Umbilical cord (tissue), 2 donors: ENCODE measurements at places on chromosomes 12 and 14.

- no peak for DNase-seq
These were observed 85.1 kb downstream of the PITPNM2 start for GRCh38 chr12:123065676-123066383.

DNA sequence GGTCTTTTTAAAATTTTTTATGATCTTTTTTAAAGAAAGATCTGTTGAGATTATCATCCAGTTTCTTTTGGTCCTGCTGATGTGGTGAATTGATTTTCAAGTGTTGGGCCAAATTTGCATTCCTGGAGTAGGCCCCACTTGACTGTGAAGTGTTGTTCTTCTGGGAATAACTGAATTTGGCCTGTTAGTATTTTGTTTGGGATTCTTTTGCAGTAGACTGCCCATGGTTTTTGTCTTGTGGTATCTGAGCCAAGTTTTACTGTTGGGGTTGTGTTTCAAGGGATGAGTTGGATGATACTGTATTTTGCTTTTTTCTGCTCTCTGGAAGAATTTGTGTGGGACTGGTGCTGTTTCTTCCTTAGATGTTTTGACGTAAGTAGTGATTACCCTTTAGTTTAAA lies 4.0 kb upstream of the SYCP3 start:
- DNase-seq: no peak

DNA sequence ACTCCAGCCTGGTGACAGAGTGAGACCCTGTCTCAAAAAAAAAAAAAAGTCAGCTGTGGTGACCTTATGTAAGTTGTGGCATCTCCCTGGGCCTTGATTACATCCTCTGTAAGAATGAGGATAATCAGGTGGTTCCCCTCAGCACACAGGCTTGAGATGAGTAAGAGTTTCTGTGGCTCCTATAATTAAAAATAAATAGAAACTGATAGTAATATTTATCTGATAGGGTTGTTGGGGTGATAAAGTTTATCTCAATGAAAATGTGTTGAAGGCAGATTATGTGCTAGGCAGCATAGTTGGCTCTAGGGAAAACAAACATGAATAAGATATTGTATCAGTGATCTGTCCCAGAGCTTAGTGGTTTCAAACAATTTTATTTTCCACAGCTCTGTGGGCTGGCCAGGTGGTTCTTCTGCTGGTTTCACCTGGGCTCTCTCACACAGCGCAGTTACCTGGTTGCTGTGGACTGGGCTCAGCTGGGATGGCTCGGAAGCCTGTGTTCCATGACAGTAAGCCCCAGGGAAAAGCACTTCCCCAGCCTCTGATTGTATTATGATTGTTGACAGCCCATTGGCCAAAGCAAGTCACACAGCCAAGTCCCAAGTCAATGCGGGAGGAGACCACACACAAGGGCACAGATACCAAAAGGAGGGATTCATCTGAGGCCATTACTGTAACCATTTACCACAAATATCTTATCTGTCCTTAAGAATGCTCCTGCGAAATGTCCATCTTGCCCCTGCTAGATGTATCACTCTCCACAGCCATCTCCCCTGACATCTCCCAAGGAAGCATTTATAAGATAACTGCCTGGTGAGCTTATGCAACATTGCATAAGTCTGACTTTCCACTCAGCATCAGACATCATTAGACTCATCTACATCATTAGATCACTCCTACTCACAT lies 151.7 kb downstream of the NUAK1 start:
- DNase-seq: no peak

DNA sequence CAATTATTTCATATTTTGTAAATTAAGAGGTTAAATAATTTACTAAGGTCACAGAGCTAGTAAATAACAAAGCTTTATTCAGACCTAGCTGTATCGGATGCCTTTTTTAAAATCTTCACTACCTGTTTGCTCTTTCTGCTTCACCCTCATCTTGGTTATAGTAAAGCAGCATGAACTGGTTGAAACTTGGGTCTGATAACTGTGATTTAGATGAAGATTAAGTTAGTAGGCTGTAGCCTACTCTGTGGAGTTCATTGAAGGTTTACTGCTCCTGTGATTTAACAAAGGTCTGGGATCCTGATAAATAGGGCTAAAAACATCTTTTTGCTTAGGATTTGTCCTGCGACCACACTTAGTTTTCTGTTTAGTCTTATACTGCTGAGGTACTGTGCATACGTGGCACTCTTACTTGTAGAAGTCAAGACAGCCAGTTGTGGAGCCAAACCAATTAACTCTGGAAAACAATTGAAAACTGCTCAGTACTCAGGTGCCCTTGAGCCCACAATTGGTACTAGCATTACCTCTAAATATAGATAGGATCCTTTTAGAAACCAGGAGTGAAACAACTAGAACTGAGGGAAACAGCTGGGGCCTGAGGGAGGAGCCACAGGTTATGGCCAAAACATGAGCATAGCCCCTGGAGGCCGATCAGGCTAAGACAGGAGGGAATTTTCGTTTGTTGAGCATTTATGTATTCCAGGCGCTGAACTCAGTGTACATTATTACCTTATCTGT lies 2.3 kb downstream of the SPATS2 start:
- DNase-seq: no peak

- DNase-seq: no peak
These were observed 193.9 kb downstream of the FUT8 start for GRCh38 chr14:65606460-65606859.

- no peak for DNase-seq
These were observed 50.5 kb downstream of the PLXNC1 start for GRCh38 chr12:94198872-94199271.

- no peak for DNase-seq
These were observed 8.6 kb downstream of the TECPR2 start for GRCh38 chr14:102371361-102371760.

DNA sequence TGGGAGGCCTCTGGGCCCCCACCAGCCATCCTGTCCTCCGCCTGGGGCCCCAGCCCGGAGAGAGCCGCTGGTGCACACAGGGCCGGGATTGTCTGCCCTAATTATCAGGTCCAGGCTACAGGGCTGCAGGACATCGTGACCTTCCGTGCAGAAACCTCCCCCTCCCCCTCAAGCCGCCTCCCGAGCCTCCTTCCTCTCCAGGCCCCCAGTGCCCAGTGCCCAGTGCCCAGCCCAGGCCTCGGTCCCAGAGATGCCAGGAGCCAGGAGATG lies 729 bp upstream of the GAPDH start:
- DNase-seq: no peak

DNA sequence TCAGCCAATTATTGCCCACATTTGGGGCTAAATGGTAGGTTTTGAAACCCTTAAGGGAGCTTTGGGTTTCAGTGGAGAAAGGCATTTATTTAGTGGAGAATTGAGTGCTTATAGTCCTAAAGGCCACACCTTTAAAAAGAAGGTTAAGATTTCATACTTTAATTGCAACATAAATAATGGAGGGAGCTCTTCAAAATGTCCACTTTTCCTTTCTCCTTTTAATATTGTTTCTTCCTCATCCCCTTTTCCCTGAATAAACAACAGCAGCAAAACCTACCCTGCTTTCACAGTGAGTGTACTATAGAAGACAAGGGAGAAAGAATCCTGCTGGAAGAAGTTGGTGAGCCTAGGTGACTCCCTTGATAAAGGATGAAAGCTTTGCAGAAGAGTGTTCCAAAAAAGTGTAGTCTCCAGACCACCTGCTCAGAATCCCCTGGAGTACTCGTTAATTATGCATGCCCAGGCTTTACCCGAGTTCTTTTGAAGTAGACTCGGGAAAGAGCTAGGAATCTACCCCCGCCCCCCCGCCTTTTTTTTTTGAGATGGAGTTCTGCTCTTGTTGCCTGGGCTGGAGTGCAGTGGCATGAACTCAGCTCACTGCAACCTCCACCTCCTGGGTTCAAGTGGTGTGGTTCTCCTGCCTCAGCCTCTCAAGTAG lies 11.5 kb upstream of the EID3 start:
- no peak for DNase-seq

- DNase-seq: peak; percentile 60
These were observed 3.0 kb downstream of the FOXJ2 start for GRCh38 chr12:8035440-8036010.

DNA sequence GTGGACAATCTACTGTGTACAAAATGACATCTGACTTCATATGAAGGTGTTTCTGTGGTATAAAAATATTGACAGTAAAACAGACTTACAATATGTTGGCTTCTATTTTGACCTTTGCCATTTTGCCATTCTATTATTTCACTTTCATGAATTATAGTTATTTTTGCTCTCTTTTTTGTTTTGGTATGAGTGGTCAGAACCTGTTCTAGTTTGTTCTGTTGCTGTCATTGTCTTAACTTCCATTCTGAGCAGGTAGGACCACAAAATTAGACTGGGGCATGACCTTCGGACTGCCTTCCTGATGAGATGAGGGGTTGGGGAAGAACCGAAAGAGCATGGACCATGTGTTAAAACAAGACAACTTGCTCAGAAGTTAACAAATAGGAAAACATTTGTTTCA lies 36.5 kb upstream of the IFNG-AS1 start:
- DNase-seq: no peak

- no peak for DNase-seq
These were observed 13.2 kb downstream of the RTRAF start for GRCh38 chr14:52002542-52002941.

DNA sequence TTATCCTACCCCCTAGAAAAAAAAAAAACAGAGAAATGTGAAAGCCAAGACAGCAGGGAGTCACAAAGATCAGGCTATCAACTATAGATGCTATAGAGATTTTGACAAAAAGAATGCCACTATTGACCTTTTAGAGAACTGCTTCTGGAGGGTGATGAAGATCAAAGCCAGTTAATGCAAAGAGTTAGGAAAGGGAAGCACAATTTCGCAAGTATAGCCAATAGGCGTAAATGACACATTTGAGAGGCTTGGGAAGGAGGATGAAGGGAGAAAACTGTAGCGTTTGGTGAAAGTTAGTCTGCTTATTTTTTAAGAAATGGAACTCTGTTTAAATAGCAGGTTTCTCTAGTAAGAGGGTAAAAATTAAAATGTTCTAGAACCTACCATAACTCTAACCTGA lies 190.7 kb downstream of the DUSP6 start:
- no peak for DNase-seq

- DNase-seq: peak; percentile 50
These were observed 505 bp upstream of the HEBP1 start for GRCh38 chr12:13000616-13000924.

DNA sequence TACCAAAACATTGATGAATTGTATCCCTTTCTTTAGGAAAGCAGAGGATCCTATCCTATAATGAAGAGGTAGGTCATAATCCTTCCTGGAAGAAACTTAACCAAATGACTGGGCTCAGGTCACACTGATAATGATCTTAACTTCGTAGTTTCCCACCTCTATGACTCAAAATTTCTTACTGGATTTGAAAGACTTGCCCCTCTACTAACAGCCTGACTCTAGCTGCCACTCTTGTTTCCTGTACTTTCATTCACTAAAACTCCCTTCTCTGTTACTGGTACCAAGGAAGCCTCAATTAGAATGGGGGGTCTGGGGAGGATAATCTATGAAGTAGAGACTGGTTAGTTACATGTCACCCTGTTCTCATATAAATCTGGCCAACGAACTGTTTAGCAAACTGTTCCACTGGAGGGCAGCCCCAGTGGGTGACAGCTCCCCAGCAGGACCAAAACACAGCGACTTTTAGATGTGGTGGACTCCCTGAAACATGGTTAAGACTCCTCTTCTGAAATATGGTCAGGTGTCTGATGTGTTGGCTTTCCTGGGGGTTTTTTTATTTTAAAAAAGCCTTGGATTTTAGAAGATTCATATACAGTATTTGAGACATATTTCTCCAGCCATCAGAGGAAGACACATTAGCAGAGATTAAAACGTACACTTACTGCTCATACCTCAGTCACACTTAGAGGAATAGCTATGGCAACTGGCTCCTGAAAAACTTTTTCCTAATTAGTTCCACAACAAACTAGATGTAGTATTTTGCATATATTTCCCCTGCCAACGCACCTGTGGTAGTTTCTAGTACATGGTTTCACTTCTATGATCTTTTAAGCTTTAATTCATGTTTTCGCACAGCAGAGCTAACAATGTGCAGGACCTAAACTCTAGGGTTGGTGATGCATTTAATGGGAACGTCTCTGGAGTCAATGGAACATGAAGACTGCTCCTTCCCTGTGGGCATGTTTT lies 72.3 kb downstream of the ACADS start:
- DNase-seq: no peak

- no peak for DNase-seq
These were observed 133.0 kb upstream of the PZP start for GRCh38 chr12:9341260-9341585.

DNA sequence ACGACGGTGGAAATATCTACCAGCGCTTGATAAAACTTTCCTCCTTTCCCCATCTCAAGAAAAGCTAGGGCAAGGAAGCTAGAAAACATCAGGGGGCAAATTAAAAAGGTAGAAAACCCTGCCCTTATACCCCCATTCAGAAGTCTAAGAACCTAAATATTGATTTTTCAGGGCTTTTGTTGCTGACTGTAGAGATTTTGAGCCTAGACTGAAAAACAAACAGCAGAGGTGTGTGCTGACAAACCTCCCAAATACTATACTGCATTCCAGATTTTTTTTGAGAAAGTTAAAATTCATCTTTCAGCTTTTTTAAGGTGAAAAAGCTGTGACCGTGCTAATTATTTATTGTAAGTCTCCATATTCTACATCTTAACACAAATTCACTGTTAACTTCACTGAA lies 478.3 kb upstream of the SOX5 start:
- DNase-seq: no peak

DNA sequence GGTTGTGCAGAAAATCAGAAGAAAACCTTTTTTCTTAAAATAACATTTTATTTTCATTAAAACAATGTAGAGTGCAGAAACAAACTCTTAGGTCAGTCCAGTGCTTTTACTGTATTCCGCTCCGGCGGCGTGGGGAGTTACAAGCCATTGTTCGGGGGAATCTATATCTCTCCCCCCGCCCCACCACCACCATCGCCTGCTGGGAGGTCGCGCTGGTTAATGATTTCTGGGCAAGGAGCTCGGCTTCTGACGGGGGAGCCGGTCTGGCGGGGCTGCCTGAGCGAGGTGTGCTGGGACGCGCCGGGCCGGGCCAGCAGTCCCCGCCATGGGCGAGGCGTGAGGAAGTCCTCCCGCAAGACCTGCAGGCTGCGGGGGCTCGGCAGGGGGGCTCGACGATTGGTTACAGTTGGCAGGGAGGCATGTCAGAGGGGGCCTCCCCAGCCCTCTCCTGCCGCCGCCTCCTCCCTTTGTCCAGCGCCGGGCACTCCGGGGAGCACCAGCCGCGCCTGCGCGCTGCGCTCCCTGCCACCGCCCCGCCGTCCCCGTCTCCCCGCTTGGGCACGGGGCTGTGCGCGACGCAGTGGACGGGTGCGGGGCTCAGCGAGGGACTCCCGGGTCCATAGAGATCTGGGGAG lies 1.0 kb upstream of the DUSP6 start:
- peak; percentile 63 for DNase-seq

DNA sequence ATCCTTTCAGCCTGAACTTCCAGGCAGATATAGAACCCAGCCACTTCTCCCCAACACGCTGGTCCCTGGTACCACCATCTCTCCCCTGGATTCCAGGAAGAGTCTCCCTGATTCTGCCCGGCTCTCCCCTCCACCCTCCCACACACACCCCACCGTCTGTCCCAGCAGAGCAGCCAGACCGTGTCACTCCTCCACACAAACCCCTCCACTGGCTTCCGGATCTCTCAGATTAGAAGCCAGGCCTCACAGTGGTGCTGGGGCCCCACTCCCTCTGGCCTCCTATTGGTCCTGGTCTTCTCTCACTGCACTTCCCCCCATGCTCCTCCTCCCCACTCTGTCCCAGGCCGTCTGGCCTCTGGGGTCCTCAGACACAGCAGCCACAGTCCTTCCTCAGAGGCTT lies 52.4 kb upstream of the CDKN3 start:
- no peak for DNase-seq

GRCh38 chr14:68841016-68841809 lies 48.3 kb upstream of the ZFP36L1 start:
- DNase-seq: no peak
